ENCODE measurements at places on chromosomes 6 and 20. TPM values are rescaled to one million over a fixed set of nuclear protein-coding genes. Genes with fewer than 3 reads are reported as not detected.

GRCh38 chr6:157107915-157108651 lies 215.2 kb downstream of the TMEM242 start:
- no peak overlapping the region for H3K4me3 ChIP-seq
- no peak overlapping the region for H3K27ac ChIP-seq
- H3K27me3 ChIP-seq, result no peaks in the 10 kb centered on the region
- H3K4me1 ChIP-seq, result no peaks in the 10 kb centered on the region

GRCh38 chr6:27096834-27097511 lies 150.5 kb upstream of the PRSS16 start:
- DNase-seq, result peak; percentile 79
- no peaks in the 10 kb centered on the region for H3K4me1 ChIP-seq
- H3K27ac ChIP-seq, result no peak overlapping the region
- peak overlapping the region; percentile 86 for H3K4me3 ChIP-seq
- no peaks in the 10 kb centered on the region for H3K27me3 ChIP-seq

GRCh38 chr20:20887593-20888265 lies 175.3 kb upstream of the RALGAPA2 start:
- no peak overlapping the region for H3K4me3 ChIP-seq
- DNase-seq, result no peak
- H3K27me3 ChIP-seq, result no peaks in the 10 kb centered on the region
- H3K36me3 ChIP-seq, result no peaks in the 10 kb centered on the region

DNA sequence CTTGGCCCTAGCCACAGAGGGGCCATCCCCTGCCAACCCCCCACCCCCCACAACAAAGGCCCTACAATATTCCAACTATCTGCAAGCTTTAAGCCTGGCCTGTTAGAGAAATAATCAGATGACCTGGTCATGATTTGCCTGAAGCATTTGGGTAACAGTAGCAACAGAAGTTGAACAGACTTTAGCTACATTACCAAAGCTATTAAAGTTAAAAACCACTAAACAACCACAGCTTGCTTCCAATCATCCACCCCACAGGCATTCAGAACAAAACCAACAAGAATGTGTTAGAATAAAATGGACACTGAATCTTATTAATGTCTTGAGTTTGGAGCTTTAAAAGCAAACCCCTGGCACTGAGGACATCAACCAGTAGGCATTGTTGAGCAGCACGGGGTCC lies 250.9 kb downstream of the LRFN2 start:
- no peaks in the 10 kb centered on the region for H3K36me3 ChIP-seq
- peaks cover 17% of the 10 kb centered on the region for H3K4me1 ChIP-seq
- H3K4me3 ChIP-seq, result no peak overlapping the region
- no peak for DNase-seq

DNA sequence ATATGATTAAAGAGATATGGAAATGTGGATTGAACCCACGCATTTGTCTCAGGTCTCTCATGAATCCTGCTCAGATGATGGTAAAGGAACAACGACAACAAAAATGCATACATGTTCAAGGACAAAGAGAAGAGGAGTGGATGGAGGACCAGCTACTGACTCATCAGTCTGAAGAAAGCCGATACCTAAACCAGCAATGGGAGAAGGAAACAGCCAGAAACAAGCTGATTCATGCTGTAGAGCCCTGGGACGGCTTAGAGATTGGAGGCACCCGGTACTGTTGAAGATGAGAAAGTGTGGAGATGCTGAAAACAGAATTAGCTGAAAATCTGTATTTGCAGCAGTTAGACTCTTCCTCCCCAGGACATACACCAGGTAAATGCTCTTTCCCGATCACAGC lies 14.4 kb upstream of the RIPPLY2 start:
- no peaks in the 10 kb centered on the region for H3K36me3 ChIP-seq
- H3K4me3 ChIP-seq, result no peak overlapping the region
- H3K27me3 ChIP-seq, result no peaks in the 10 kb centered on the region
- no peak for DNase-seq
- H3K4me1 ChIP-seq, result no peaks in the 10 kb centered on the region

DNA sequence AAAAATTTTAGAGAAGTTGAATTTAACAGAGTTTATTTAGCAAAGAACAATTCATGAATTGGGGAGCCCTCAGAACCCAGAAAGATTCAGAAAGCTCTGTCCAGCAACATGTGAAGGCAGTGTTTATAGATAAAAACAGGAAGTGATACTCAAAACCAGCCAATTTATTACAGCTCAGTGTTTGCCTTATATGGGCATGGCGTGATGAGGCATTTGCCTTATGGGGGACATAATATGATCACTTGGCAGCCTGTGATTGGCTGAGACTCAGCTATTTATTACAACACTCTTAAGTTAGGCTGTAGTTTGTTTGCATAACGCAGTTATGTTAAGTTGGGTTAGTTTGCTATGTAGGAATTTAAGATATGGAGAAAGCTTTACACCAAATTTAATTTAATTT lies 11.5 kb downstream of the HLA-DPA1 start:
- 0 out of 2 replicates have a peak, but pooled peaks cover 2% of the 10 kb centered on the region for H3K4me1 ChIP-seq
- no peak overlapping the region for H3K27ac ChIP-seq
- H3K36me3 ChIP-seq, result no peaks in the 10 kb centered on the region
- H3K4me3 ChIP-seq, result no peak overlapping the region
- DNase-seq, result no peak

- H3K36me3 ChIP-seq, result no peaks in the 10 kb centered on the region
- no peak overlapping the region for H3K27ac ChIP-seq
- H3K4me3 ChIP-seq, result no peak overlapping the region
- DNase-seq, result no peak
- H3K4me1 ChIP-seq, result no peaks in the 10 kb centered on the region
Observed at GRCh38 chr6:46925563-46926253, 4.0 kb upstream of the ADGRF5 start.

- H3K27me3 ChIP-seq, result no peaks in the 10 kb centered on the region
- no peak overlapping the region for H3K4me3 ChIP-seq
- no peaks in the 10 kb centered on the region for H3K36me3 ChIP-seq
- H3K27ac ChIP-seq, result no peak overlapping the region
- H3K4me1 ChIP-seq, result no peaks in the 10 kb centered on the region
Observed at GRCh38 chr6:123529058-123529457, 107.7 kb downstream of the TRDN start.

DNA sequence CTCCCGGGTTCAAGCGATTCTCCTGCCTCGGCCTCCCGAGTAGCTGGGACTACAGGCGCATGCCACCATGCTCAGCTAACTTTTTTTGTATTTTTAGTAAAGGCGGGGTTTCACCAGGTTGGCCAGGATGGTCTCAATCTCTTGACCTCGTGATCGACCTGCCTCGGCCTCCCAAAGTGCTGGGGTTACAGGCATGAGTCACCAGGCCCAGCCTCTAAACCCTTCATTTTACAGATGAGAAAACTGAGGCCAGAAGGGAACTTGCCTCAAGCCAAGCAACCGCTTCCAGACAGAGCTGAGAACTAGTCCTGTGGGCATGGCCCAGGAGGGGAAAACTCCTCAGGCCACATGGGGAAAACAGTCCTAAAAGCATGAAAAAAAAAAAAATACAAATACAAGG lies 47.1 kb downstream of the ZMYND8 start:
- H3K4me3 ChIP-seq, result no peak overlapping the region
- no peaks in the 10 kb centered on the region for H3K27me3 ChIP-seq
- H3K36me3 ChIP-seq, result peaks cover 29% of the 10 kb centered on the region

GRCh38 chr20:45223136-45223535 lies 2.0 kb downstream of the SEMG2 start:
- no peaks in the 10 kb centered on the region for H3K36me3 ChIP-seq
- H3K27me3 ChIP-seq, result no peaks in the 10 kb centered on the region
- DNase-seq, result no peak
- no peaks in the 10 kb centered on the region for H3K4me1 ChIP-seq
- H3K4me3 ChIP-seq, result no peak overlapping the region

DNA sequence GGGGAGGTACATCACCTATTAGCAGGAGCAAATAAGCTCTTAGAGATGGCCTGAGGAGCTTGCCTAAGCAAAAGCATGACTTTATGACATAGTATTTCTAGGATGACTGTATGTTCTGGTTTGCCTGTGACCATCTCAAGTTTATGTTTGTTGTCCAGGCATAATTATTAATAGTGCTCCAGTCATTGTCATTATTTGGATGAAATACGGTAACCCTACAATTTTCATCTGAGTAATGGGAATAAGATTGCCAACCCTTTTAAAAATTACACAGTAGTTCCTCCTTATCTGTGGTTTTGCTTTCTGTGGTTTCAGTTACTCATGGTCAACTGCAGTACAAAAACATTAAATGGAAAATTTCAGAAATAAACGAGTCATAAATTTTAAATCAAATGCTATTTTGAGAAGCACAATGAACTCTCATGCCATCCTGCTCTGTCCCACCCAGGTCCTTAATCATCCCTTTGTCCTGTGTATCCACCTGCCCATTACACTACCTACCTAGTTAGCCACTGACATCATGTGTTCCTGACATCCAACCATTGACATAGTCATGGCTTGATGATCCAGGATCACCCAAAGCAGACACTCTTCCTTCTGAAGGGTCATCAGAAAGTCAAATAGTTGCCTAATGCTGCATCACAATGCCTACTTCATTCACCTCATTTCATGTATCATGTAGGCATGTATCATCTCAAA lies 27.0 kb upstream of the TFB1M start:
- H3K27ac ChIP-seq, result no peak overlapping the region
- no peak overlapping the region for H3K4me3 ChIP-seq
- H3K36me3 ChIP-seq, result no peaks in the 10 kb centered on the region
- H3K4me1 ChIP-seq, result no peaks in the 10 kb centered on the region
- no peak for DNase-seq

DNA sequence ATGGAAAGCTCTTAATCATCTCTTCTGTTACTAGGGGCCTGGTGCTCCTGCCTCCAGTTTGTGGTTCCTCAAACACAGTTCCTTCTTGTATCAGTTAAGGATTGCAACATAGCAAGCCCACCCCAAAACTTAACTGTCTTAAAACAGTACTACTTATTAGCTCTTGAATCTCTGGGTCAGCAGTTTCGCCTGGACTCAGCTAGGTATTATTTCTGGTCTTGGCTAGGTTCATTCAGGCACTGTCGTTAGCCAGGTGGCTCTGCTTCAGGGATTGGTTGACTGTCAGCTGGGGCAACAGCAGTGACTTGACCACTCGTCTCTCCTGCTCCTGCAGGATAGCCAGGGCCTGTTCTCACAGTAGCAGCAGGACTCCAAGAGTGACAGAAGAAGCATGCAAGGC lies 30.0 kb upstream of the RALY start:
- H3K4me1 ChIP-seq, result no peaks in the 10 kb centered on the region
- DNase-seq, result no peak

DNA sequence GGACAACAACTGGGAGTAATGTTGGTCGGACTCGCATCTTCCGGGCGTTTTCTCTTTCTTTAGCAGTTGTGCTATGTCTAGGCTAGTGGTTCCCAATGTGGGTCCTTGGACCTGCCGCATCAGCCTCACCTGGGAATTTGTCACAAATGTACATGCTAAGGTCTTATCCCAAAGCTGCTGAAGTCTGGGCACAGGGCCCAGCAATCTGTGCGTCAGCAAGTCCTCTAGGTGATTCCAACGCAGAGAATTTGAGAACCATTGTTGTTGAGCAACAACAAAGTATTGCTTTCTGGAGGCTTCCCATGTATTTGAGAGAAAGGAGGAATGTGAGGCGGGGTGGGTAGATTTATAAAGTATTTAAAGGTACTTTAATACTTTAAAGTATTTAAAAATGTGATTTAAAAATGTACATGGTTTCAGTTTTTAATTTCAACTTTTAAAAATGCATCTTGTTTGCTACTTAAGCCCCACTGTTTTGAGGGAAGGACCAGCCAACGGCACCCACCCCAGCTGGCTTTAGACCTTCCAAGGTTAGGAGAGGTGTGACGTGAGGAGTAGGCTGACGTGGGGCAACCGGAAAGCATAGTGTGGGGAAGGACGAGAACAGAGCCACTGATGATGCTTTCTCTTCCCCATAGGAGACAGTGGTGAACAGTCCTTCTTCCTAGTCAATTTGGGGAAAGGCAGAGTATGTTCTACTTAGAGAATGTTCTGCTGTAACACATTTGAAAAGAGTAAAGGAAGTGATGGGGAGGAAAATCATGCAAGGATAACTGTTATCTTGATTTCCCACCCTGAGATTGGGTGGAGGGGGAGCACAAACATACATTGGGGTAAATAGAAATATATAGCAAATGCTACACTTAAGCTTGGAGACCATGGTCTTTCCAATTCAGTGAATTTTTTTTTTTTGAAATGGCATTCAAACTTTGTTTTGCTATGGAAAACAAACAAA lies 4.3 kb downstream of the UST start:
- no peaks in the 10 kb centered on the region for H3K36me3 ChIP-seq
- no peak overlapping the region for H3K27ac ChIP-seq
- H3K4me3 ChIP-seq, result no peak overlapping the region
- H3K27me3 ChIP-seq, result no peaks in the 10 kb centered on the region

DNA sequence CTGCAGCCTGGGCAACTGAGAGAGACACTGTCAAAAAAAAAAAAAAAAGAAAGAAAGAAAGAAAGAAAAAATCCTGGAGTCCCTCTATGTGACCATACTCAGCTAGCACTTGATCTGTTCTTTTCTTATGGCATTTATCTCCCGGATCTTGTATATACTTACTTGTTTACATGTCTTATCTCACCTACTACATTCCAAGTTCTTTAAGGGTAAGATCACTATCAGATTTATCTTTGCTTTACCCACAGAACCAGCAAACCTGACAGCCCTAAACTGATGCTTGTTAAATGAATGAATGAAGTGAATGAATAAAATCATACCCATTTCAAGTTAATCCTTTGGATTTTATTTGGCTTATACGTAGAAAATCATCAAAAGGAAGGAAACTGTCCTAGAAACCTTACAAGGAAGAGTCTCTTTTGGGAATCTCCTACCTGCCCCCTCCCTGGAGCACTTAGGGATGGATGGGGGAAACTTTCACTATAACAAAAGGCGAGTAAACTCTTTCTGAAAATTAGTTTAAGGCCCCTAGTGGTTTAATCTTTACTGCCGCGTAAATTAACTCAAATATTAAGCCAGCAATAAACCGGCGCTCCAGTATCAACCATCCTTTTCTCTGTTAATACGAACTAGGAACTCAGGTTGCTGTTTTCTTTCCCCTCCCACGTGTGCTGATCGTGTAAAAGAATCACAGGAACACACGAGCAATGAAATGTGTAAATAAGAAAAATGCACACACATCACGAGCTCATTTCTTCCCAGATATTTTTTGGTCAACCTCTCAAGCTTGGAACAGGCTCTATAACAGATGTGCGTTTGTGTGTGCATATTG lies 1.3 kb upstream of the UTRN start:
- H3K27me3 ChIP-seq, result no peaks in the 10 kb centered on the region
- DNase-seq, result no peak
- no peaks in the 10 kb centered on the region for H3K36me3 ChIP-seq
- H3K27ac ChIP-seq, result no peak overlapping the region
- peak overlapping the region; percentile 87 for H3K4me3 ChIP-seq

DNA sequence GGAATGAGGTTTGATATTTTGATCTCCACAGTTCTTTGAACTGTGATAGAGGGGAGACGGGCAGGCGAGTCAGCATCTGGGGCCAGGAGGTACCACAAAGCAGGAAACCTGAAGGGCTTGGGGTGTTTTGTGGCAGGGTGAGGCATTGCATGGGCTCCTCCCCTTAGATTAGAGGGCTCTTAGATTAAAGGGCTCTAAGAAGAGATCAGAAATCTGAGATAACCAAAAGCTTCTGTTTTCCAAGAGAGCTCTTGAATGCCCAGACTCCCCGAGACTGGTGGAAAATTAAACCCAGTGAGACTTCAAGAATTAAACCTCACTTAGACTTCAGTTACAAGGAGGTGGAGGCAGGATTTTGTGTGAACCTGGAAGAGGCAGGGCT lies 2.4 kb upstream of the GPX5 start:
- H3K36me3 ChIP-seq, result no peaks in the 10 kb centered on the region
- no peaks in the 10 kb centered on the region for H3K4me1 ChIP-seq
- no peak overlapping the region for H3K4me3 ChIP-seq
- no peak for DNase-seq
- no peak overlapping the region for H3K27ac ChIP-seq

TPMT gene
- polyA plus RNA-seq, result 7.9 TPM

HLA-DQB1 gene
- 5.2 TPM for polyA plus RNA-seq

DDX43 gene
- polyA plus RNA-seq, result 0.05 TPM

MEI4 gene
- polyA plus RNA-seq, result 0.05 TPM

CCN6 gene
- polyA plus RNA-seq, result not detected

FAM209A gene
- polyA plus RNA-seq, result 0.15 TPM

Data from H1 (cell line).